ENCODE measurements at places on chromosomes 2 and 18.

DNA sequence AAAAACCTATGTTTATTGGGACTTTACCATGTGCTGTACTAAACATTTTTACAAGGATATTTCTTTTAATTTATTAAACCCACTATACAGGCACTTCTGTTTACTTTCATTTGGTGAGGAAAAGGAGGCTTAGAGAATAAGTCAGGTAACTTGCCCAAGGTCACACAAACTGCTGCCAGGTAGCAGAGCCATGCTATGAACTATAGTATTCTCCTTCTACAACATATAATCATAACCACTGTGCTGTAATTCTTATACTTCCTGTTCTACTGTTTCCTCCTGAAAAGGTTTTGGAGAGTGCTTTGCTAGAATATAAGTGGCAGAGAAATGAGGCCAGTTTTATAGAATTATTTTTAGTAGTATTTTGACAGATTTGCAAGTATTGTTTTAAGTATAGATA lies 29.5 kb downstream of the SLC39A10 start:
- DNase-seq: no peak

GRCh38 chr18:48894799-48895346 lies 55.9 kb downstream of the SMAD7 start:
- DNase-seq: no peak

- DNase-seq: no peak
Observed at GRCh38 chr2:27916293-27916995, 25.9 kb downstream of the BABAM2 start.

DNA sequence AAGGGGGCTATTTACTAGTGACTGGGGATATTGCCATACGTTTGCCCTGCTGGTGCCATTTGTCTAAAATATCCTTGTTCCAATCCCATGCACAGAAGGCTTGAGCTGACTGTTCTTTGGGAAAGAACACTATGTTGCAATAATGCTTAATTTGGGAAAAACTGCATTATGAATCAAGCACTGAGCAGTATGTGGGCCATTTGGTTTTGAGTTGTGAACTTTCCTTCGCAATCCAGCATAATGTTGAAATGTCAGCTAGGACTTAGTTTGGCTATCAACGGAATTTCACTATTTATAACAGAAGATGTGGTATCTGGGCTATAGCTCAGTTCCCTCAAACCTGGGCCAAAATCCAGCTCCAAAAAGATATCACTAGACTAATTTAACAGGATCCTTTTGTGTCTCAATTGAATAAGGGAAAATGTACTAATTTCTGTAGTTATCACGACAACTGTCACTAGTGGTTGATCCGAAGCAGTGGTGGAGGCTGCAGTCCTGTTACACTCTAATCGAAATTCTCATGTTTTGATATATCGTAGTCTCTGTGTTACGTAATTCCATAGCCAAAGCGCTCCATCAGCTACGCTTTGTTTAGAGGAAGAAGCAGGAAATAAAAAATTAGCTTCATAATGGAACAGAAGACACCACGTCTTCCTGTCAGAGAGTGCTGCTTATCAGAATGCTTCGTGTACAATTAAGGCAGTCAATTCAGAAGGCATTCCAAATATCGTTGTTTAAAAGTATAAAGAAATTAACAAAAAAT lies 686.8 kb upstream of the SALL3 start:
- no peak for DNase-seq
